Esophagus squamous epithelium (tissue), 5 donors: ENCODE measurements at places on chromosomes 5 and 9.

- no peak for DNase-seq
These were observed 232.6 kb downstream of the EPB41L4A start for GRCh38 chr5:112186401-112186990.

- DNase-seq: no peak
These were observed 688.6 kb upstream of the SEMA6A start for GRCh38 chr5:117263231-117263630.

DNA sequence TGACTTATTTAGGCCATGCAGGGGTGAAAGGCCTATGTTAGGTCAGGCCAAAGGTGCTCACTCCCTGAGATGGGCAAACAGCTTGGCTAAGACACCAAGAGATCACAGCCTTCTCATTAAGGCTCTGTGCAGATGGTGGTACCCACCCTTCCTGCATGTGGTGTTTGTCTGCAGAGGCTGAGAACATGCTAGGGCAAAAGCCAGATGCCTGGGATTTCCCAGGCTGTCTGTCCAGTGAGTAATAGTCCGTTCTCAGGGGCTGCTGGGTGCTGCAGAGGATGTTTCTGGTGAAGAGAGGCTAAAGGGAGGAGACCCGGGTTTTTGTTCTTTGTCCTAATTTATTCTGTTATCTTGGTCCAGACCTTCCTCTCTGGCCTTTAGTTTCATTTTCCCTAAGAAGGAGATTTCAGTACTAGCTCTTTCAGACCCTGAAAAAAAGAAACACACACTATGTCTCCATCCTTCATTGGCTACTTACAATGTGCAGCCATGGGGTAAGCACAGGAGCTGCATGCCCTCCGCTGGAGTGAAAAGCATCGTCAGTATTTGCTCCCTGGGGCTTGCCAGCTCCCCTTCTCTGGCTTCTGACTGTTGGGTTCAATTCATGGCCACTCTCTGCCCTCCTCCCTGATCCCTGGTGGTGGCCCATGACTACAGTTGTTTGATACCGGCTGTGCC lies 23.4 kb upstream of the GLRA1 start:
- no peak for DNase-seq

GRCh38 chr9:97382099-97382718 lies 29.7 kb upstream of the TDRD7 start:
- DNase-seq: no peak

DNA sequence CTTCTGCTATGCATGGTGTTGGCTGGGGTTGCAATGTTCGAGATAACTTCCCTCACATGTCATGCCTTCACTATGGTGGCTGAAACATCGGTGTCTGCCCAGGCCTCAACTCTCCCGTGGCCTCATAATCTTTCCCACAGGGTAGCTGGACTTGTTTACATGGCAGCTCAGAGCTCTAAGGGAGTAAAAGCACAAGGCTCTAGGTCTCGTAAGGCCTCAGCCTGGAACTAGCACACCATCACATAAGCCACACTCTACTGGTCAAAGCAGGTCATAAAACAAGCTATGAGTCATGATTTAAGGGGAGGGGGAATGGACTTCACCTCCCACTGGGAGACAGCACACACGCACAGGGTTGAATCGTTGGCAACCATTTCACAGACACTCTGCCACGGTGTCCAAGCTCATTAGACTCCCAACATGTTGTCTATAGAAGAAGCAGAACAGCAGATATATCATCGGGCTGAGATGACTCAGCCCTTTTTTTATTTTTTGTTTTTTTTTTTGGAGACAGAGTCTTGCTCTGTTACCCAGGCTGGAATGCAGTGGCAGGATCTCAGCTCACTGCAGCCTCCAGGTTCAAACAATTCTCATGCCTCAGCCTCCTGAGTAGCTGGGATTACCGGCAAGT lies 66.8 kb upstream of the IL17B start:
- DNase-seq: no peak

GRCh38 chr5:88951457-88951856 lies 68.5 kb upstream of the MEF2C start:
- no peak for DNase-seq

GRCh38 chr5:76388791-76389512 lies 14.1 kb upstream of the IQGAP2 start:
- DNase-seq: no peak

GRCh38 chr5:170540271-170540670 lies 36.5 kb downstream of the KCNIP1 start:
- no peak for DNase-seq

GRCh38 chr5:23840083-23840482 lies 332.7 kb downstream of the PRDM9 start:
- DNase-seq: no peak

DNA sequence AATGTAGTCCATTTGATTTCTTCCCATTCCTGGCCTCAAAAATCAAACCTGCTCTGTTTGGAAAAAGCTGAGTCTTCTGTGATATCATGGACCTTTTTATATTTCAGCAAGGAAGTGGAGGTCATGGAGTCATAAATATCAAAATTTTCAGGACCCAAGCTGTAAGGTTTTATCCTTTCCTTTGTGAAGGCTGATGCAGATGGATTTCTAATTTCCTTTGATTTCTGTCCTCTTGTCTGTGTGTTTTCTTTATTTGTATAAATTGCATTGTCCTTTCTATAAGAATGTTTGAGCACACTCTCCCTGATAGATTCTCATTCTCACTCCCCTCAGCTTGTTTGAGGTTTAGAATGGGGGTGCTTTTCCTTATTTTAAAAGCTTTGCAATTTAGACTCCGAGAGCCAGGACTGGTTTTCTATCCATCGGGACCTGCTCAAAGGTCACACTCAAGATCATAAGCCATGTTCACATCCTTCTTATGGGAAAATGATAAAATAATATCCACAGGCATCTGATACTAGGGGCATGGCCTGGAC lies 127.4 kb upstream of the TMEM161B start:
- no peak for DNase-seq

- DNase-seq: no peak
These were observed 86.3 kb downstream of the S1PR3 start for GRCh38 chr9:89077519-89077918.

DNA sequence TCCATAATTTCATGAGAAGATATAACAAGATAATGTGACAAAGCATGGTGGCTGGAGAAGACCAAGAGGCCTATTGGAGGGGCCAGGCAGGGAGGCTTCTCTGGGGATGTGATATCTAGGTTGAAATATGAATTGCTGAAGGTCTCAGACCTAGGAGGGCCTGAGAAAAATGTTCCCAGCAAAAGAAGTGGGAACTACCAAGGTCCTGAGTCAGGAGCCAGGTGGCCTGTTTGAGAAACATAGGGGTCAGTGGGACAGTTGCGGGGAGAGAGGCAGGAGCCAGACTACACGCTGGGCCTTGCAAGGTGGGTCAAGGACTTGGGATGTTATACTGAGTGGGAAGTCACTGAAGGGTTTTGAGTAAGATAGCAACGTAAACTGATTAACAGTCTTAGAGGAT lies 216.1 kb downstream of the CFAP90 start:
- no peak for DNase-seq

DNA sequence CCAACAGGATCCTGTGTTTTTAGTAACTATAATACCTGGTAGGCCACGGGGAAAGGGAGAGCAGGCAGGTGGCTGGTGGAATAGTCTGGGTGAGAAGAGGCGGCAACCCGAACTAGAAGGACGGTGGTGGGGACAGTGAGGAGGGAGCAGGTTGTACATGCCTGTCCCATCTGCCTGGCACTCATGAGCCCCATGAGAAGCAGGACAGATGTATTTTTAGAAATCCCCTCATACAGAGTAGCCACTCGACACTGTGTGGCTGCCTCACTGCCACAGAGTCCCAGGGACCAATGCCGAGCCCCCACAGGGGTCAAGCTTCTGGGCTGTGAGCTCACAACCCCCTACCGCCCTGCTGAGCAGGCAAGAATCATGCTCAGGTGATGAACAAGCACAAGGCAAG lies 136.6 kb downstream of the SEC61B start:
- no peak for DNase-seq

- DNase-seq: no peak
These were observed 152.7 kb upstream of the ACTBL2 start for GRCh38 chr5:57635146-57635777.

DNA sequence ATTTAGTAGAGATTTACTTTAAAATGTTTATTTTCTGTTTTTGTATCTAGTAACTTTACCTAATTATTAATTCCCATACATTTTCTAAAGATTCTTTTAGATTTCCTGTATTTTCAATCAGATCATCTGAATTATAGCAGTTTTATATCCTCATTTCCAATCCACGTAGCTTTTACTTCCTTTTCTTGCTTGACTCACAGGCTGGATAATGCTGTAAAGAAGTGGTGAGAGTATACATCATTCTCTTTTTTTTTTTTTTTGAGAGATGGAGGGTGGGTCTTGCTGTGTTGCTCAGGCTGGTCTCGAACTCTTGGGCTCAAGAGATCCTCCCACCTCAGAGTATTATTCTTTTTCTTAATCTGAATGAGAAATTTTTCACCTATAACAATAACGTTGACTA lies 11.2 kb upstream of the SETX start:
- no peak for DNase-seq

DNA sequence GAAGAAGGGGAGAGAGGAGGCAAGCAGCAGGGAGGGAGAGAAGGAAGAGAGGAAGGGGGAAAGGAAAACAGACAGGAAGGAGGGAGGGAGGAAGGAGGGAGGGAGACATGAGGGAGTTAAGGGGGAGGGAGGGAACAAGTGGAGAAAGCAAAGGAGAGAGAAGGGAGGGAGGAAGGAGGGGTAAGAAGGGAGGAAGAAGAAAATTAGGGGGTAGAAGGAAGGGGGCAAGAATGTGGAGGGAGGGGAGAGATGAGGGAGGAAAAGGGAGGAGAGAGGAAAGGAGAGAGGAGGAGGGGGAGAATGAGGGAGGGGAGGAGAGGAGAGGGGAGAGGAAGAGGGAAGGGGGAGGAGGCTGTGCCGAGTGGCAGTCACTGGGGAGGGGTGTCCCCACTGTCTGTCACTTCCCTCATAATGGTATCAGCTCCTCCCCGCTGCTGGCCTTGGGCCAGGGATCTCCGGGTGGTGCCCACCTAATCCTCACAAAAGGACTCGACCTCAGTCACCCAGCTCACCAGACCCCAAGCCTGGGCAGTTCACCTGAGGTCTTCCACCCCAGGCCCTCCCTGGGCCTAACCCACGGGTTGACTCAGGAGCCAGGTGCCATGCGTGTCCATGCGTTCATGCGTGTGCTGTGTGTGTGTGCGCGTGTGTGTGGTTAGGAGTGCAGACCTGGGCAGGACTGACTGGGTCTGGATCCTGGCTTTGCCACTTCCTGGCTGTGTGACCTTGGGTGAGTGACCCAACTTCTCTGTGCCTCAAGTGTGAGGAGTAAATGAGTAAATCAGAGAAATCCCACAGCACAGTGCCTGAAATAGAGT lies 18.1 kb downstream of the C9orf50 start:
- no peak for DNase-seq

DNA sequence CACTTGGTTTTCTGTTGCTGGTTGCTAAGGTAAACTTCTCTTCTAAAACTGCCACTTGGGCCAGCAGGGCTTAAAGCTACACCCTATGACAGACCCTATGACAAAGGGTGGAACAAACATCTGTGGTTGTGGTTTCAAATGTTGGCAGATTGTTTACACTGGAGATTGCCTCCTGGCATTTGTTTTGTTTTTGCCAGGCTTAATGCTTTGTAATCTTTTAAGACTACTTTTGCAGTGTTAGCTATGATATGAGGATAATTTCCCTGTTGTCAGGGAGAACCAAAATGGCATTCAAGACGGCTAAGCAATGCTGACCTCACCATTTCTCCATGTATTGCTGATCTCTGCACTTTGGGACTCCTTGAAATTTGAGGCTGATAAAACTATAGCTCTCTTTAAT lies 50.3 kb downstream of the MAMDC2 start:
- no peak for DNase-seq

DNA sequence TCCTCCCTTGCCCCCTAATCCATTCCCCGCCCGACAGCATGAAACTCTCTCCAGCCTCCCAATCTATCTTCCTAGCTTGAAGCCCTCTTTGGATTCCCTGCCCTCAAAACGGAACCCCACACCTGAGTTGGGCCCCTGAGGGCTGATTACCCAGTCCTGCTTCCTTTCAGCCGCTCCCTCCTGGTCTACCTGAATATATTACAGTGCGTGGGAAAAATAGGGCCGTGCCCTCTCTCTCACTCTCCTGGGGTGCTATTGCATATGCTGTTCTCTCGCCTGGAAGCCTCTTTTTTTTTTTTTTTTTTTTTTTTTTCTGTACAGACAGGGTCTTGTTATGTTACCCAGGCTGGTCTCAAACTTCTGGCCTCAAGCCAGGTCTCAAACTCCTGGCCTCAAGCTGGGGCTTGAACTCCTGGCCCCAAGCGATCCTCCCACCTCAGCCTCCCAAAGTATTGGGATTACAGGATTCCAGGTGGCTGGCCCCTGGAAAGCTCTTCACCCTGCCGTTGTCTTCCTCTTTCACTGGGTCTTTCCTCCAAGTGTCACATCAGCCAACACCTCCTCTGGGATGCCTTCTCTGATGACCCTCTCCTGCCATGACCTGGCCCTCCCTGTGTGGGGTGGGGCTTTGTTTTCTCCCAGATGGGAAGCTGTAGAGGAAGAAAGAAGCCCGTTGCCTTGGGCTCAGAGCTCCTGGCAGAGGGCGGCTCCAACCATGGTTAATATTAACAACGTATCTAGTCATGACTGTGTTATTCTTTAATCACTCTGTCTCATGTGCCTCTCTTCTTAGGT lies 8.2 kb downstream of the DNM1 start:
- DNase-seq: no peak

DNA sequence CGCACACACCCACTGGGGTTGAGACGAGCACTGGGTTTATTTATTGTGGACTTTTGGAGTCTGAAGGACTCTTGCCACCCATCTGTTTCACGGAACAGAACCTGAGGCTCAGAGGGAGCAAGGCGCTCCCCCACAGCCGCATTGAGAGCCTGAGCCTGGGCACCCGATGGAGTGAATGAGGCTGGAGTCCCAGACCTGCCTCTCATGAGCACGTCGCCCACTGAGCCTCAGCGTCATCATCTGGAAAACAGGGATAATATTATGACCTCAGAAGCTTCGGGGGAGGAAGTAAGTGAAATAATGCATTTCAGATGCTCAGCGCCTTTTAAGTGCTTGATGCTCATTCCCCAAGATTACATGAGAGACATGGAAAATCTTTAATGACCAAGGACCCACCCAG lies 5.5 kb downstream of the NEK6 start:
- DNase-seq: no peak

GRCh38 chr9:124368692-124369091 lies 46.5 kb downstream of the PSMB7 start:
- no peak for DNase-seq

DNA sequence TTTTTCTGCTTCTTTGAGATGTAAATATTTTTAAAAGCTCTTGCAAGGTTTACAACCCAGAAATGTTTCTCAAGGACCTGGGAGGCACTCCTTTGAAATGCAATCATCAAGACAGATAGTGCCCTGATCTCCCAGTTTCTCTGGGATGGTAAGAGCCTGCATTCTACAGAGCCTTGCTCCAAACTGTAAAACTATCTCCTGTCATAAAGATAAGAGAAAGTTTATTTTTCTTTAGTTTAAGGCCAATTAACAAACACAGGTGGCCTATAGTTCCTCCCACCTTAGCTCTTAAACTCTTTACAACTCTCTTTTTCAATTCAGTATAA lies 1231.1 kb upstream of the NUDT12 start:
- no peak for DNase-seq

GRCh38 chr5:165305596-165305995 lies 1800.2 kb downstream of the MAT2B start:
- DNase-seq: no peak

- DNase-seq: no peak
These were observed 970.9 kb downstream of the TAF11L14 start for GRCh38 chr5:18605186-18605585.
